ENCODE measurements at places on chromosomes 2 and 18.

DNA sequence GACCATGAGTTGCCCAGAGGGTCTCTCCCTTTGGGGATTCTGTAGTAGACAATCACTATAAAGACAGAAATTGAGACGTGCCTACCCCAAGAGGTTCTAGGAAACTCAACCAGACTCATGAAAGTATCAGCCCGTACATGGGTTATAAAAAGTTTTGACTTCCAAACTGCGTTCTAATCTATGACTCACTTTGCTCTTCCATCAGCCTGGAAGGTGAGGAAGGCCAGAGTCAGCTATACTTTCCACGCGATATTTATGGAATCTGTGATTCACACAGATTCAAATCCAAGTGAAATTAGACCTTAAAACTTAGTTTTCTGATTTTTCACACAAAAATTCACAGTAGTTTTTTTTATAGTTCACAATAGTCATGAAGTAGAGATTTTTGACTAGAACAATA lies 7.7 kb upstream of the LYPD1 start:
- DNase-seq, result no peak

GRCh38 chr2:25347205-25347815 lies 5.6 kb upstream of the DNMT3A start:
- DNase-seq, result no peak

DNA sequence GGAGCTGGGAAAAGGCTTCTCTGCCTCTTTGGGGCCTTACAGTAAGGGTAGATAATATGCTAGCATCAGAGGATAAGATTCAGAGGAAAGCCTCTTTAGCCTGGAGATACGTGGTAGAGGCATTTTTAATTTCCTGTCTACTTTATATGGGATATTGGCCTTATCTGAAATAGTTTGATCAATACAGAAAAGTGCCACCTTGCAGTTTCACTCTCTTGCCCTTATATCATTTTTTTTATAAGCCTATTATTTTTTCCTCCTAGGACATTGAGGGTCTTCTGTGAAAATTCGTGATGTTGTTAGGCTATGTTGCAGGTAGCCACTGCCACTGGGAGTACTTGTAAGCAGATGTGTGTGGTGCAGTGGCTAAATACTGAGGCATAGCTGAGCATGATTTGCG lies 40.1 kb upstream of the TOGARAM2 start:
- DNase-seq, result no peak

DNA sequence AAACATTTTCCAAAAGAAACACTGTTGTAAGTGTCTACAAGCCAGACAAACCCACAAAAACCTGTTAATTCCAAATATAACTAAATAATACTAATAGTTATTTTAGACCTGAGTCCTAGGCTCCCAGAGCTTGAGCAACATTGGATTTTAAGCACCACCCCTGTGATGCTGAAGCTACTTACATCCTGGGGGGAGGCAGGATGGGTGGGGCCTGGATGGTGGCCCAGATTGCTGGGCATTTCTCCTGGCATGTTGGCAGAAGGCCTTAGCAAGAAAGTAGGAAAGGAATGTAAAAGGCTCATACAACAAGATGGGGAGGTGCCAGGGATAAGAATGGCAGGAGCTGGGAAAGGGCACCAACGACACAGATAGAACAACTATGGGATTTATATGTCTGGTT lies 50.7 kb upstream of the OTX1 start:
- no peak for DNase-seq

DNA sequence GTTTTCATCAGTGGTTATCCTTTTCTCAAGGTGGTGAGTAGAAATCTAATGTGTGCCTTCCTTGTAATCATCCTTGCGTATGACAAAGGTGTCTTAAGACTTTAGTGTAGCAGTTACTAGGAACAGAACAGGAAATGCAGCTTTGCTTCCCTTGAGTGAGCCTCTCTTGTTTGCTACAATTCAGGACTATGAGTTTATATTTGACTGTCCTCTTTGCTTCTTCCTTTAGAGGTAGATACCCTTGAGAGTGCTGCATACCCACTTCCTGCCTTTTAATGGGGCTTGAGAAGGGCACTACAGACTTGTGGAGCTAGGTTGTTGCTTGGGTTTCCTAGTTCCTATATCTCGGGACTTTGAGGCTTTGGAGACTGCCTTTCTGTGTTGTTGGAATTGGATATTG lies 3.8 kb downstream of the KCNJ13 start:
- DNase-seq, result no peak
